ENCODE measurements at places on chromosomes 4 and X.

DNA sequence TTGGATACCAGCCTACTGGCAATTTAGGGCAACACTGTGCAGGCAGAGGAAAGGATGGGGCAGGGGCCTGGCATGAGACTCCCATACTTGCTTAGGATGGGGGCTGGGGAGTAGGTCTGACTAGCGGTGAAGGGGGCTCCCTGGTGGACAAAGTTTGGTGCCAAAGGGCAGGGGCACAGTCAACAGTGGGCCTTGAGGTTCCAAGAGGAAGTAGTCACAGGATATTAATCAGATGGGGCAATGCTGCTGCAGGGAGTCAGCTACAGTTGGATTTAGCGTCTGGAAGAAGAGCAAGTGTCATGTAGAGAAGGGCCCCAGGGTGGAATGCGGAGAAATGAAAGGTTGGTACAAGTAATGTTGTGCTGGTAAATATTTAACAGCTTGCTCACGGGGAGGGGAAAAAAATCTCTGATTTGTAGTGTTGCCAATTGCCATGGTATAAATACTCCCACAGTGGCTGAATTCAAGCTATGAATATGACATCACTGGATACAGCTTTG lies 139.4 kb downstream of the PJA1 start:
- DNase-seq = no peak

DNA sequence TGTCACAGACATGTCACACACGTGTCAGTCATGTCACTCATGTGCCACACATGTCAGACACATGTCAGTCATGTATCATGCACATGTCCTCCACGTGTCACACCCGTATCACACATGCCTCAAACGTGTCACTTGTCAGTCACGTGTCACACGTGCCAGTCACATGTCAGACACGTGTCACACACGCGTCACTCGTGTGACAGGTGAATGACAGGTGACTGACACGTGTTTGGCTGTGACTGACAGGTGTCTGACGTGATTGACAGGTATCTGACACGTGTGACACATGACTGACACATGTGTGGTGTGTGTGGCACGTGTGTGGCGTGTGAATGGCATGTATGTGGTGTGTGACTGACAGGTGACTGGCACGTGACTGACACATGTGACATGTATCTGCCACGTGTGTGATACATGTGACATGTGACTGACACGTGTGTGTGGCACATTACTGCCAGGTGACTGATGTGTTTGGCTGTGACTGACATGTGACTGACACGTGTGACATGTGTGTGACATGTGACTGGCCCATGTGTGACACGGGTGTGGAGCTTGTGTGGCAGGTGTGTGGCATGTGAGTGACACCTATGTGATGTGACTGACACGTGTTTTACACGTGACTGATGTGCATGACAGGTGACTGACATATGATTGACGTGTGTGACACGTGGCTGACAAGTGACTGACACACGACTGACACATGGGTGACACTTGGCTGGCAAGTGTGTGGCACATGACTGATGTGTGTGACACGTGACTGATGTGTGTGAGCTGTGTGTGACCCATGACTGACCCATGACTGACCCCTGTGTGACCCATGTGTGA lies 90.7 kb upstream of the GPC3 start:
- no peak for DNase-seq

DNA sequence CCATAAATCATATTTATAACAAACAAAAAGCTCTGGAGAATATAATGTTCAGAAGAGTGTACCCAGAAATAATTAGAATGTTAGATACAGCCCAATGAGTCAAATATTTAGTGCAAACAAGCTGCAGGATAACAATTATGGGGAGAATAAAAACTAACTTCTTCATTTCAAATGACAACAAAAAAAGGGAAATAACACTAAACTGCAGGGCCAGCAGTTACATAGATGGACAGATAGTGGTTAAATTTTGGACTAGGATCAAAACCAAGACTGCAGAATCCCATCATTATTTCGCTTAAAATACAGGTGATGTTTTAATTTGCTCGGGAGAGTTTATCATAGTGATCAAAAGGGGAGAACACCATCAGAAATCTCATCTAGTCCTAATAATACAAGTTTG lies 617 bp upstream of the GPR34 start:
- DNase-seq = no peak

DNA sequence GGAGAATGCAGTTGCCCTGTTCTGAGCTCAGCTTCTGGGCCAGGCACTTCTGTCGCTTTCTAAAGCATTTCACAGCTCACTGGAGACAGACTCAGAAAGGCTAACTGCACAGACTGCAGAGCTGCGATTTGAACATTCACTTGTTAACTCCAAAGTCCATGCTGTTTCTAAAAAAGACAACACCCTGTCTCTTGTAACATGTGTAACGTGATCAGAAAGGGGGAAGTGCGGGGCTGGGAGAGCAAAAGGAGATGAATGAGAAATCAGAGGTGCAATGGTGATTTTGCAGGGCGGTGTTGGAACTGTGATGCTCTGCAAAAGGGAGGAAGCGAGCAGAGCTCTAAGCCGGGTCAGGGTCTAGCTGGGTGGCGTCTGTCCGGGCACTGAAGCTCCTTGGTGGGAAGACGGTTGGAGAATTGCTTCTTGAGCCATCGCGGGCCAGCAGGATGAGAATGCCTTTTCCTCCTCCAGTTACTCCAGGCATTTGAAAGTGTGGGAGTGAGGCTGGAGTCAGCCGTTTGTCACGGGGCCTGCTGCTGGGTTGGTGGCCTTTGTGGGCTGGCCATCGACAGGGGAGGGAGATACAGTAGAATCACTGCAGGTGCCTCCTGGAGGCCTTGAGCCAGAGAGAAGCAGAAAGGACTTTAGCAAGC lies 20.3 kb downstream of the TBC1D14 start:
- DNase-seq = no peak

DNA sequence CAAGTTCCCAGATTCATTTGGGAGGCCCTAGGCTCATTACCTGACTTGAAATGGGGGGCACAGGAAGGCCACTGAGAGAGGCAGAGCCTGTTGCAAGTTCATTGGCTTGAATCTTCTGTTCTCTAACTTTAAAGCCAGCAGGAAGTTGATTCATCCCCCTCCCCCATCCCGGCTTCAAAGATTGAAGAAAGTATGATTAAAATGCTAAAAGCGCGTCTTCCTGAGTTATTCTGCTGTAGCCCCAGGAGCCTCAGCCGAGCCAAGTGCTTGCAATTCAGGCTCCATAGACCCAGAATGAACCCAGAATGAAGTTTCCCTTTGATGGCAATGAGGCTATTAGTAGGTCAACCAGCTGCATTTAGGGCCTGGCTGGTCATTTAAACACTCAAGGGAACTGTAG lies 14.7 kb downstream of the CHST7 start:
- peak; percentile 74 for DNase-seq

GRCh38 chr4:33482773-33483172 lies 2761.5 kb downstream of the ARAP2 start:
- DNase-seq = no peak

- no peak for DNase-seq
Measured at GRCh38 chrX:8591501-8591900, 126.9 kb downstream of the VCX3B start.

DNA sequence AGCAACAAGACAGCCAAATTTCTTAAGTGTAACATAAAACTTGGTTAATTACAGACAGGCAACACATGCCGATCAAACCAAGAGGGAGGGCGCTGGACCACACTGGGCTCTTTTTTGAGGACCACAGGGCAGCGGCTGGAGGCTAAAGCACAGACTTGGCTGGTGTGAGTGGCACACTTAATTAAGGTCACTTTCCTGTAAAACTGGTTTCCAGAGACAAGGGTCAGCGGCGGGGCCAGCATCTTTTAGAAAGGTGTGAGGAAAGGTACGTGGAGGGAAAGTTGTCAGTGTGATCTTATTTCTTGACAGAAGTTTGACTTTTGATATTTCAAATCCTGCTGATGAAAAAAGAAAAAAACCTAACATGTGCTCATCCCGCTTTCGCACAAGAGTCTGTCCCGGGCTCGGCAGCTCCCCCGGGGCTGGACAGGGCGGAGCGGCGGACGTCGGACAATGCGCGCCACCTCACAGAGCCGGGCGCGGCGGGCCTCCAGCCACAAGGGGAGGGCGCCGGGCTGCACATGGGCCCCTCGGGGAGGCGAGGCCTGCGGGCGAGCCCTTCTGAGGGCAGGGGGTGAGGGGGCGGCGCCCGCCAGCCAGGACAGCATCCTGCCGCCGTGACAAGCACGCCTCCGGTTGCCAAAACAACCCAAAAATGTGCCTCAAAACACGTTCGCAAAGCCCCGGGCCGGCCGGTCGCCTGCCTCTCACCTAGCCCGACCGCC lies 660 bp upstream of the HSPA4L start:
- DNase-seq = peak; percentile 3

- no peak for DNase-seq
Measured at GRCh38 chr4:1381944-1382541, 24.2 kb downstream of the NKX1-1 start.

DNA sequence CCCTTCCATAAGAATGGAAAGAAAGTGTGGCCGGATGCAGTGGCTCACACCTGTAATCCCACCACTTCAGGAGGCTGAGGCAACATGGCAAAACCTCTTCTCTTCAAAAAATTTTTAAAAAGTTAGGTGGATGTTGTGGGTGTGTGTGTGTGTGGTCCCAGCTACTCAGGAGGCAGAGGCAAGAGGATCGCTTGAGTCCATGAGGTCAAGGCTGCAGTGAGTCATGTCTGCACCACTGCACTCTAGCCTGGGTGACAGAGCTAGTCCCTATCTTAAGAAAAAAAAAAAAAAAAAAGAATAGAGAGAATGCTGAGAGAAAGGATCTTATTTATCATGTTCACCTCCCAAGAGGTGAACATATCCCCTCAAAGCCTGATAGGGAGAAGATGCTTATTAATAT lies 492.1 kb upstream of the SMIM31 start:
- DNase-seq = no peak

- DNase-seq = no peak
Measured at GRCh38 chrX:111083081-111083480, 12.9 kb upstream of the PAK3 start.

DNA sequence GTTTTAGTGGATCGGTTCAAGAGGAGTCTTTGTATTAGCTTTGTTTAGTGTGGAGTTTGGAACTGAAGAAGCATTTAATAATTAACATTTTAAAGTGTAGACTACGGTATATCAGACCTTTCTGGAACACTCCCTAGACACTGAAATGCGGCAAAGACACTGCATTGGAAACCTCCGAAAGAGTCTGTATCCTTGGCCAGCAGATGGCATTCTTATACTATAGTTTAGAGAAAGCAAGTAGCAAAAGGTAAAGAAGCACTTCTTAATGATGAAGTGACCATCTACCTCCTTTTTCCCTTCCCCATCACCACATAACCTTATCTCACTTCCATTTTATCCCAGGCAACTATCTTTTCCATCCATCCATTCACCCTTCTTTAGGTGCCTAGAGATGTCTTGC lies 7.6 kb downstream of the FABP2 start:
- DNase-seq = peak; percentile 2
